ENCODE measurements at places on chromosomes 7 and 10.

GRCh38 chr10:26177341-26177740, 39.2 kb upstream of the GAD2 start:
- no peak overlapping the region for H3K27ac ChIP-seq
- no peak for DNase-seq
- H3K27me3 ChIP-seq: no peaks in the 10 kb centered on the region
- no peaks in the 10 kb centered on the region for H3K4me1 ChIP-seq
- H3K36me3 ChIP-seq: no peaks in the 10 kb centered on the region

GRCh38 chr7:114026486-114027089, 107.8 kb upstream of the PPP1R3A start:
- DNase-seq: peak; percentile 33
- H3K4me1 ChIP-seq: no peaks in the 10 kb centered on the region
- H3K4me3 ChIP-seq: no peak overlapping the region
- no peak overlapping the region for H3K27ac ChIP-seq

DNA sequence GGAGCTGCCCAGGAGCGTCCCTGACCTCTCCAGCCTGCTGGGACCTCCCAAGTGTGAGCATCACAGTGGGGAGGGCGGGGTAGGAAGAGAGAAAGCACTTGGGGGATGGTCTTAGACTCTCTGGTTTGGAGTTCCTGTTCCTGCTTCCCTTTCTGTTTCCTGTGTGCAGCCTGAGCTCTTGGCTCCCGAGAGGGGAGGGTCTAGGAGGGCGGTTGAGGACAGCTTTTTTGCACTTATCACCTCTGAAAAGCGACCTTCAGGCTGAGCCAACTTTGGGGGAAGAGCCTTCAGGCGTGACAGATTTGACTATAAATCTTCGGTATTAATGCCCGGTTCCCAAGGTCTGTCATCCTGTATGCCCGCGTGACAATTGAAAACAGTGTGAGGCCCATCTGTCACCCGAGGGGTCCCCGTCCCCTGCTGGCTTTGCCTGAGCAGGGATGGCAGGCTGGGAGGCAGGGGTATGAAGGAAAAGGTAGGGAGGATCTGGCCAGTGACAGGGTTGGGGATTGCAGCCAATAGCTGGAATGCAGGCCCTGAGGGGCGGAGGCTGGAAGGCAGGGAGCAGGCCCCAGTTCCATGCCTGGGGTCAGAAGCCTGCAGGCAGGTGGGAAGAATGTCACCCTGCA, 78.6 kb downstream of the CDH23 start:
- H3K27me3 ChIP-seq: peaks cover 3% of the 10 kb centered on the region
- H3K4me1 ChIP-seq: no peaks in the 10 kb centered on the region
- no peak overlapping the region for H3K4me3 ChIP-seq
- H3K36me3 ChIP-seq: no peaks in the 10 kb centered on the region
- DNase-seq: no peak

GRCh38 chr10:45544191-45544590, 128.4 kb downstream of the ZFAND4 start:
- no peak overlapping the region for H3K27ac ChIP-seq
- H3K27me3 ChIP-seq: no peaks in the 10 kb centered on the region
- H3K36me3 ChIP-seq: no peaks in the 10 kb centered on the region
- no peak for DNase-seq
- H3K4me1 ChIP-seq: no peaks in the 10 kb centered on the region

GRCh38 chr10:1467334-1468076, 269.8 kb downstream of the ADARB2 start:
- H3K36me3 ChIP-seq: no peaks in the 10 kb centered on the region
- no peak overlapping the region for H3K4me3 ChIP-seq
- H3K27me3 ChIP-seq: no peaks in the 10 kb centered on the region
- no peaks in the 10 kb centered on the region for H3K4me1 ChIP-seq
- no peak overlapping the region for H3K27ac ChIP-seq
